Stimulated activated CD8-positive, alpha-beta memory T cell treated with anti-CD3 and anti-CD28 coated beads, Interleukin-7, amount 100 ng/mL, for 1 hour (primary cell): ENCODE measurements at places on chromosomes 1 and 21.

DNA sequence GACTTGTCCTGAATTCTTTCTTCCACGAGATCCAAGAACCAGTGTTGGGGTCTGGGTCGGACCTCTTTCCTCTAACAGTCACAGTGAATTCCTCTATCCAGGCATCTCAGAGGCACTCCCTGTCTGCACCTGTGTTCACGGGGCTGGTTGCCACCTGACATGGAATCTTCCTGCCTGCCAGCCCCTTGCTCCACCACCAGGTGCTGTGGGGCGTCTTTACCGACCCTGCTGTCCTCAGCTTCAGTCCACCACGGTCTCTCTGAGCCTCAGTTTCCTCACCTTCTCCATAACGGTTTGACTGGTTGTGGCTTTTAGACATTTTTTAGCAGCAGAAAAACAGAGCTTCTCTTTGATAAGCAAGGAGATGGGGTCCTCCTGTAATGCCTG lies 62.7 kb downstream of the SDC3 start:
- no peak for DNase-seq

- DNase-seq = no peak
These were observed 3.7 kb downstream of the TCHH start for GRCh38 chr1:152111515-152111968.

DNA sequence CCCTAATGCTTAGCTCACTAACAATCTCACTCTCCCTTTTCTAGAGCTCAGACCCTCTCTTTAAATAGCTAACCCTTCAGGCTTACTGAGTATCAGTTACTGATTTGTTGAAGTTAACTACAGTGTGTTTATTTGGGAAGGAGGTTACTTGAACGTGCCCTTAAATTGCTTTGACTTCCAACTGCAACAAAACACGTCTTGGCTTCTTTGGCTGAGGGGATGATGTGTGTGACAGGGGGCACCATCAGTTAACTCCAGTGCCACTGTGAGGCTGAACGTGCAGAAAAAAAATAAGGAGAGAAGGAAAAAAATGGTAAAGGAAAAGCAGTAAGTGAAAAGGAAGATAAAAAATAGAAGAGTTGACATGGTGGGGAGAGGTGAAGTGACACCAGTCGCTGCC lies 75.1 kb upstream of the NRIP1 start:
- no peak for DNase-seq

DNA sequence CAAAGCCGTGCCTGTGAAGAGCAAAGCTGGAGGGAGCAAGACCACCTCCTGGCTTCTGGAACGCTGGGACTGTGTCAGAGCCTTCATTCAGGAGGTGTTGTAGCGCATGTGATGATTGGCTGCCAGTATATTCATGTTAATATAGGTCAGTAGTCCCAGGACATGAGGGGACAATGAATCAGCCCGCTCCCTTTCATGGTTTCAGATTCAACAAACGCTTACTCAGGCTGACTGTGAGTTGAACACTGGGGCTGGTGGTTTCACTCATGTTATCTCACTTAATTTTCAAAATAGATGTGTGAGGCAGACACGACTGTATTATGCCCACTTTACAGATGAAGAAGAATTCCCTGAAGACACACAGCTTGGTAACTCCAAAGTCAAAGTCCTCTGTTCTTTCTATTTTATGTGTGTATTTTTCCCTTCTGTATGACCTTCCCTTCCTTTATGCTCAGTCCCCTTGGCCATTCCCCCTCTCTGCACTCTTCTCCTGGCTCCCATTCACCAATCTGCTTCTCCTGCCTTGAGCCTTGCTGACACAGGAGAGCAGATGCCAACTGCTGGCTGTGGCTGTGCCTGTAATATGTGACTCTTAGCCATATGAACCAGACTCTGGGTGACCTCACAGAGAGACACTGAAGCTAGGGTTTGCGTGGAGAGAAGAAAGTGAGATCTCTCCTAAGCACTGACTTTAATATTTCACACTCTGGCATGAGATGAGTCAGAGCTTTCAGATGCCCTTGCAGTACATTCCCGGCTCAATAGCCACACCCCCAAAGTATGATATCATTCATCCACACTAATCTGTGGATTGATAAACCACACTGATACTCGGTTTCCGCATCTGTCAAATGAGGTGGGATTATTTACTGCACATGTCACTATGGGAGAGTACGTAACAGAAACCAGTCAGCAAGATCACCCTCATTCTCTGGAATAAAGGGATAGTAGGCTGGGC lies 31.4 kb upstream of the KIRREL1 start:
- DNase-seq = no peak

- no peak for DNase-seq
These were observed 299.2 kb upstream of the USP25 start for GRCh38 chr21:15430577-15430976.

GRCh38 chr1:31672986-31673385 lies 28.3 kb upstream of the PEF1 start:
- no peak for DNase-seq

- no peak for DNase-seq
These were observed 101.7 kb downstream of the PDE9A start for GRCh38 chr21:42755031-42755665.

GRCh38 chr1:206578068-206578977 lies 33.9 kb downstream of the EIF2D start:
- DNase-seq = no peak

GRCh38 chr1:201002510-201002909 lies 21.0 kb downstream of the KIF21B start:
- no peak for DNase-seq

- no peak for DNase-seq
These were observed 24.7 kb downstream of the RGS13 start for GRCh38 chr1:192660613-192661012.

DNA sequence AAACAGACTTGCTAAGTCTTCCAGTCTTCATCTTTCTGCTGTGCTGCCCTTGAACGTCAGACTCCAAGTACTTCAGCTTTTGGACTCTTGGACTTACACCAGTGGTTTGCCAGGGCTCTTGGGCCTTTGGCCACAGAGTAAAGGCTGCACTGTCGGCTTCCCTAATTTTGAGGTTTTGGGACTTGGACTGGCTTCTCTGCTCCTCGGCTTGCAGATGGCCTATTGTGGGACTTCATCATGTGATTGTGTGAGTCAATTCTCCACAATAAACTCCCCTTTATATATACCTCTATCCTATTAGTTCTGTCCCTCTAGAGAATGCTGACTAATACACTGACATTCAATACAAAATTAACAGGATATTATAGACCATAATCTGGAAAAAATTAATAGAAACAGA lies 628.1 kb downstream of the PLPP3 start:
- DNase-seq = no peak

DNA sequence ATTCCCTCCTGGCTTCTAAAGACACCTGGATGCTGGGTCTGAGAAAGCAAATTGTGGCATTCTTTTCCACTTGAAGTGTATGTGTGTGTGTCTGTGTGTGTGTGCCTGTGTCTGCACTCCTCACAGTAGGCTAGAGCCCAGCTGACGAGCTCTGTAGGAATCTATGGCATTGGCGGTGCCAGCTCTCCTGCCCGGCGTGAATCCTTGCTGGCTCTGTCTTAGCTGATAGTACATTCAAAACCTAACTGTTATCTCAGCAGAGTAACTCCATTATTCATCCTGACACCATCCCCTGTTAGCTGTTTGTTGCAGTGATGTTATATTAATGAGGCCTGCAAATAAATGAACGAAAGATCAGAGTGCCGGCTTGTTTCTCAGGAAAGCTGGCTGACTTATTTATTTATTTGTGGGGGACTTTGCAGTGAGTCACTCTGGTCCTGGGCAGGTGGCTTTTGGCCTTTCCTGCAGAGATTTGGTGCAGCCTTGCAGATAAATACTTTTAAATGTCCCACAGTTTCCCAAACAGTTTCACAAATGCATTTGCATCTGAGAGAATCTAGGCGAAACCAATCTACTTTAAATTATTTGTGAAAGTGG lies 160.6 kb upstream of the CD34 start:
- DNase-seq = no peak

DNA sequence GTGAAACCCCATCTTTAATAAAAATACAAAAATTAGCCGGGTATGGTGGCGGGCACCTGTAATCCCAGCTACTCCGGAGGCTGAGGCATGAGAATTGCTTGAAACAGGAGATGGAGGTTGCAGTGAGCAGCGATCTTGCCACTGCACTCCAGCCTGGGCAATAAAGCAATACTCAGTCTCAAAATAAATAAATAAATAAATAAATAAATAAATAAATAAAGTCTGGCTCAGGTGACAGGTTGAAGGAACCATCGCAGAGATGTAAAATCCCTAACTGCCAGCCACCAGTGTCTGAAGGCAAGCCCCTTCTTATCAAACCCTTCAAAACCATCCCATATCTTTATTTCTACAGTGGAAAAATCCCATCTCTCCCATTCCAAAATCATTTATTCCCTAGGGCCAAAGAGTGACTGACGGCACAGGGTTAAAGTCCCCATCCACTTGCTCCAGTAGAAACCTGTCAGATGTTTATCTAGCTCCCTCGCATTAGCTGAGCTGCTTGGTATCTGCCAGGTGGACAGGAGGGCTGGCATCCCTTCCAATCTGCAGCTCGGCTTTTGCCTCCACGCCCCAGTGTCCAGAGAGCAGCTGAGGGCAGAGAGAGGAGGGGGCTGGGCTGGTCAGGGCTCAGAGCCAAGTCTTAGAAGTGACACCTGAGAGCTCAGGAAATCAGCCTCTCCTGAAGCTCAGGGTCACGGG lies 5.0 kb downstream of the CSRP1 start:
- DNase-seq = no peak

GRCh38 chr1:239744851-239745250 lies 346.8 kb upstream of the FMN2 start:
- DNase-seq = no peak

GRCh38 chr1:240107058-240107684 lies 15.5 kb downstream of the FMN2 start:
- DNase-seq = no peak

GRCh38 chr1:245585252-245585959 lies 430.6 kb downstream of the KIF26B start:
- DNase-seq = no peak

DNA sequence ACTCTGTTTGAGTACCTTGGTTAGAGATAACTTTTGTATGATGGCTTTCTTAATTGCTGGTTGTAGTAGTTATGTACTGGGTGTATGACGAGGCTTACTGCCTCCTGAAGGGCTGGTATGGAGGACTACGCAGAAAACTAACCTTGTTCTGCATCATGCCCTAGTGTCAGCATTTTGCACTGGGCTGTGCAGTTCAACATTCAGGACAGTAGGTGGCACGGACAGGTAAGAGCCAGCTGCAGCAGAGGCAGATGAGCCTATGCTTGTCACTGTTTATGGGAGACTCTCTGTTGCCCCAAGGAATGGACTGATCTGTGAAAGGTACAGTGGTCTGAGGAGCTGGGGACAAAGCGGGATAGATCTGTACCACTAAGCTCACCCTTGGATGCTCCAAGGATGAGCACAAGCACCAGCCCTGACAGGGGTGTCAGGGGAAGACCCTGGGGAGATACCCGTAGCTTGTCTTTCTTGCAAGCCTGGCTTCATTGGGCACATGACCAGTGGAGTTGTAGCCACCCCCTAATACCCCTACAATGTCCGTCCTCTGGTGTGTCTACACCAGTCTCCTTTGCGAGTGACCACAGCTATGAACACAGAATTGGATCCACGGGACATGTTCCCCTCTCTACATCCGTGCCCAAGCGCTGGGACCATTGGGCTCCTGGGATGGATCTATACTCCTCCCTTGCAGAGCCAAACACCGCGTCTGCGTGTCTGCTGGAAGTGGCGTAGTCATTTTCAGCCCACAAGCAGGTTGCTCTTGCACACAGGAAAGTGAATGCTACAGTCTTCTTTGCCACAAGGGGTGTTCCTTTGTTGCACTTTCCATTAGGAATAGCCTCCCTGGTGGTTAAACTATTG lies 51.1 kb upstream of the CFHR3 start:
- DNase-seq = no peak
